ENCODE measurements at places on chromosomes 2 and 18.

DNA sequence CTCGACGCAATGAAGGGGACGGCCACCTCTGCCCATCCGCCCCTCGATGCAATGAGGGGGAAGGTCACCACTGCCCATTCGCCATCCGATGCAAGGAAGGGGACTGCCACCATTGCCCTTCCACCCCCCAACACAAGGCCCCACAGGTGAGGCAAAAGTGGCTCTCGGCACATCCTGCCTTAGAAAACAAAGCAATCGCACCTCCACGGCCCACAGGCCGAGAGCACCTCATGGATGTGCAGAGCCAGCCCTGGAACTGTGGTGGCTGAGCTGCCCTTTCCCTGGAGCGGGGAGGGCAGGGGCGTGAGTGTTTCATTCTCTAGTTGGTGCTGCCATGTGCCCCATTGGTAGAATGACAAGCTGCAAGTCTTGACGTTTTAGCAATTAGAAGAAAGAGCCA, 320.6 kb upstream of the SALL3 start:
- DNase-seq: no peak

DNA sequence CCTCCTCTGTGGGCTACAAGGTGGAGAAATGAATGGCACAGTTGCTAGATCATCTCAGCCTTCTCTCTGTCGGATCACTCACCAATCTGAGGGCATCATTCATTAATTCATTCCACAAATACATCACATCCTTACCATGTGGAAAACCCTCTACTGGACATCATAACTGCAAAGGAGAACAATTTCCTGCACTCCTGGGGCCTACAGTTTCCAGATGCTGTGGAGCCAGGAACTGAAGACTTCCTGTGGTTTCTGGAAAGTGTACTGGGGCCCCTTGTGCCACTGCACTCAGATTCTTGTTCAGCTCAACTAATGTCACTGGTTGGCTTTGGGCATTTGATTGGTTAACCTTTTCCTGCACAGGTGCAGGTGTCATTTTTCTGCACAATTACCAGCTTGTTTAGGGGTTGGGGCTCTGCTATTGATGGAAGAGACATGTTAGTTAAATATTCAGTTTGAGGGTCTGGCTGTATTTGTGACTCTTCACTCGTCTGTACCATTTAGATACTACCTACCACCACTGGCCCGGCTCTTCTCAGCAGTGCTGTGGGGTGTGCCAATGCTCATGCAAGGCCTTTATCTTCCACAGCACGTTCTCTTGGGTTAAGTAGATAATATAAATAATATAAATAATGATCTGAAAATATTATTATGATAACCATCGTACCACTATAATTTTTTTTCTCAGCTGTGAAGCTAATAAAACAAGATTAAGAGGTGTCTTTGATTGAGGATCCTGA, 427.3 kb downstream of the TSN start:
- DNase-seq: no peak

DNA sequence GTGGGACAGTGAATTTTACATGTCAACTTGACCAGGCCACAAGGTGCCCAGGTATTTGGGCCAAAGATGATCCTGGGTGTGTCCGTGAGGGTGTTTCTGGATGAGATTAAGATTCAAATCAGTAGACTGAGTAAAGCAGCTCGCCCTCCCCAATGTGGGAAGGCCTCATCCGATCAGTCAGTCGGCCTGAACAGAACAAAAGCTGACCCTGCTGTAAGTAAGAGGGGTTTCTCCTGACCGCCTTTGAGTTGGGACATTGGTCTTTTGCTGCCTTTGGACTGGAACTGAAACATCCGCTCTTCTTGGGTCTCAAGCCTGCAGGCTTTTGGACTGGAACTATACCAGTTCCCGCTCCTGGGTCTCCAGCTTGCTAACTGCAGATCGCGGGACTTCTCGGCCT, 233.3 kb downstream of the KLHL29 start:
- no peak for DNase-seq

DNA sequence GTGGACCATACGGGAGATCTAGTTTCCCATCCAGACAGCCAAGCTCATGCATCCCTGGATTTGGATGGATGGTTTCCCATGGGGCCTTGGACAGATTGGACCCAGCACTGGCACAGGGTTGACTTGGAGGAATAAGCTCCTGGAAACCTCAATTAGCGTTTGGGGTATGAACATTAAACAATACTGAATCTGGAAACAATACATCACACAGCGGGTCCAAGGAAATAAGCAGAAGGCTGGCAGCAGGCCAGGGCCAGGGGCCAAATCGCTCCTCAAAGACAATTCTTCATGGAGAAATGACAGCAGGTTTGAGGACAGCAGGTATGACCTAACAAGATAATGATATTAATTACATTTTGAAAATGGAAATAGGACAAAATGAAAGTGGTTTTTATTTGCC, 540.6 kb downstream of the RIT2 start:
- DNase-seq: no peak

GRCh38 chr2:173359231-173359630, 4.6 kb downstream of the CDCA7 start:
- peak; percentile 30 for DNase-seq

DNA sequence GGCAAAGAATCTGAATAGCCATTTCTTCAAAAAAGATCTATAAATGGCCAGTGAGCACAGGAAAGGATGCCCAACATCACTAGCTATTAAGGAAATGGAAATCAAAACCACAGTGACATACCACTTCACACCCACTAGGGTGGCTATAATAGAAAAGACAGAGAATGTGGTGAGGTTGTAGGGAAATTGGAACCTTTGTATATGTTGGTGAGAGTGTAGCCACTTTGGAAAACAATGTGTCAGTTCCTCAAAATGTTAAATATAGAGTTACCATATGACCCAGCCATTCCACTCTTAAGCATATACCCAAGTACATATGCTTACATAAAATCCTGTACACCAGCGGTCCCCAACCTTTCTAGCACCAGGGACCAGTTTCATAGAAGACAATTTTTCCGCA, 152.8 kb downstream of the SMAD2 start:
- DNase-seq: no peak

DNA sequence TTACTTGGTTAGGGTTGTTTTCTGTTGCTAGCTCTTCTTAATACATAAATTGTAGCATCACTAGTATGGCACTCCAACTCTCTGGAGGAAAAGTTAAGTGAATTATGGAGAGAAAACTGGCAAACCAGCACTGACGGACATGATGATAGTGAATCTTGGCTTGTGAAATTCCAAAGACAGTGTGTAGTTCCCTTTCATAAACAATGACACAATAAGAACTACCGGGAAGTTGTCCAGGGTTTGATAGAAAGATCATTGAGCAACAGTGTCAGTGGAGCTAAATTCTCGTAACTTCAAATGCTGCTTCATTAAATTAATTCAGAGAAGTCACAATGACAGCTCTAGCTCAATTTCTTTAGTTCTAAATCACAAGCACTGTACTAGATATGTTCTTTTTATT, 66.5 kb downstream of the RIT2 start:
- no peak for DNase-seq

DNA sequence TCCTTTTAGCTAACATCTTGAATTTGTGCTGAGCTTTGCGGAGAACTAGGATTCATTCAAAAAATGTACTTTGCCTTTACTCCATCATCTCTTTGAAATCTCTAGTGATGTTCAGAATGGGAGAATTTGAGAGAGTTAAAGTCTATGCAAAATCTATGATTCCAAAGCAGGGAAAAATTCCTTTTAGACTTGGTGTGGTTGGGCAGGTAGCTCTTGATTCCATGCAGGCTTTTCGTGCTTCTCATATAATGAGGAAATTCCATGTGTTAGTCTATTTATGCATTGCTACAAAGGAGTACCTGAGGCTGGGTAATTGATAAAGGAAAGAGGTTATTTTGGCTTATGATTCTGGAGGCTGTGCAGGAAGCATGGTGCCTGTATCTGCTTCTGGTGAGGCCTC, 258.9 kb upstream of the EPHA4 start:
- no peak for DNase-seq

- no peak for DNase-seq
Measured at GRCh38 chr2:107817378-107817777, 9.3 kb upstream of the RGPD4 start.

- DNase-seq: no peak
Measured at GRCh38 chr2:173051463-173052215, 24.0 kb upstream of the MAP3K20 start.

DNA sequence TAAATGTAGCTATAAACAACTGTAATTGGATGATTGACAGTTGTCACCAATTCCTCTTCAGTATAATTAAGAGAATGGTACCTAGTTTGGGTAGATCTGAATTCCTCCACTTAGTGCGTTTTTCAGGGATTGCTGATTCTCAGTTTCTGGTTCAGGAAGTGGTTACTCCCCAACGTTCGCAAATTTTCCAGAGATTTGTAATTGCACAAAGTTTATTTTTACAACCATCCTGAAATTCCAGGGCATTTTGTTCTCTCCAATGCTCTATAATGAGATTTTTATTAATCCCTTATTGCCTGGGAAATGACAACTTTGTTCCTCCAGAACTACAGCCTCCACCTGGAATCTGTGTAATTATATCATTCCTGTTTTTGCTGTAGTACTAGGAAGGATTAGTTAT, 710.6 kb upstream of the ZEB2 start:
- DNase-seq: no peak

DNA sequence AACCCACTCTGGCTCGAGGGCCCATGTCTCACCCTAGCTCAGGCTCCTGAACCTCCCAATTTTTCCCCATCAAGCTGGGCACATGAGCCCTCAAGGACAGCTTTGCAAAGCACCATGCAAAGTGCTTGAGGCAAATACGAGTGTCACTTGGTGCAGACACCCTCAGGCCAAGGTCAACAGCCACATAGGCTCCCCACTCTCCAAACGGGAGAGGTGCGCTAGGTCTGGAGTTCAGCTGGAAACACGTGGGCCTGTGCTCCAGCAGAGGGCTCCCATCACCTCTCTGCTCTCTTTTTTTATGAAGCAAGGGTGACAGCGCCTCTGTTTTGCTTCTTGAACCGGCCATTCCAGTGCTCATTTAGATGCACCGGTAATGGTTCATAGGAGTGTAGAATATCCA, 11.9 kb upstream of the ARHGAP25 start:
- no peak for DNase-seq

GRCh38 chr2:240894006-240894405, 1.9 kb downstream of the MAB21L4 start:
- no peak for DNase-seq

DNA sequence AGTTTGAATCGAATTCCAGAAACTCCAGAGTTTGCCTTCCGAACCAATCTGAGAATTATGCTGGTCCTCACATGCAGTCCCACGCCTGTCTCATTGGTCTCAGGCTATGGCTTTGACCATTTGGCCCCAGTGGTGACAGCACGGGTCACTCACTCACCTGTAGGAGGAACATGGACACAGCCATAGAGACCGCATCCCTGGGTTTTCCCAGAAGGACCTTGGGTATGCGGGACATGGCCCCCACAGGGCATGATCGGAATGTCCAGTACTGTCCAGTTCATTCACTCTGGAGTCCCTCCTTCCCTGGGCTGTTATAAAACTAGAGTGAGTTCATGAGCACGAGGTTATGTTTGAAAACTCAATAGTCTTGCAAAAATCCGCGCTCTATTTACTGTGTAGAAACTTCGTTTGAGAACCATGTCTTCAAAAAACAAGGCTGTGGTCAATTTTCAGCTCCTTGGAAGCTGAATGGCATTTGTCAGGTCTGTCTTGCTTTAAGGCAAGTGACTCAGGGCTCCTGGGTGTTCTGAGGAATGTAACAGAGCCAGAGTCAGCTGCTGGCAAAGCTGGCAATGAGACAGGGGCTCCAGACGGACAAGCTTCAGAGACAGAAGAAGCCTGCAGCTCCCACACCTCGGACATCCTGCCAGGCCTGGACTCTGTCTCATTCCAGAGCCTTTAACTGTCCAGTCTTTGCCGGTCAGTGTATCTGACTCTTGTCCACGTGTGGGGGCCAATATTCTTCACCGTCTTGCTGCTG, 86.7 kb upstream of the TMEM18 start:
- no peak for DNase-seq

DNA sequence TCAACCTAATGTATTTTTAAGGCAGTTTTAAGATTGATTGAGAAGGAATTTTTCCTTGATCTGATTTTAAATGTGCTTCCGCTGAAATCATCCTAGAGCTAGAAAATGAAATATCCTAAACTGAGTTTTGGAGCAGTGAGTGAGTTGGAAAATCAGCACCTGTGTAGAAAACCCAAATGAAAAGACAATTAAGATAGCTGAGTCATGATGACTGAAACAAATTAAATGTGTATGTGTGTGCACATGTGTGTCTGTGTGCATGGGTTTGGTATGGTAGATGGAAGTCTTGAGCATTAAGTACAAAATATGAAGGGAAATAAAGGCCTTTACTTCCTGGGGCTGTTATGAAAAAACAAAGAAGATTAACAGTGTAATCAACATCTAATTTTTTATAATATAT, 394.6 kb upstream of the MAP2 start:
- DNase-seq: no peak

GRCh38 chr2:16303273-16303577, 362.4 kb downstream of the CYRIA start:
- no peak for DNase-seq

DNA sequence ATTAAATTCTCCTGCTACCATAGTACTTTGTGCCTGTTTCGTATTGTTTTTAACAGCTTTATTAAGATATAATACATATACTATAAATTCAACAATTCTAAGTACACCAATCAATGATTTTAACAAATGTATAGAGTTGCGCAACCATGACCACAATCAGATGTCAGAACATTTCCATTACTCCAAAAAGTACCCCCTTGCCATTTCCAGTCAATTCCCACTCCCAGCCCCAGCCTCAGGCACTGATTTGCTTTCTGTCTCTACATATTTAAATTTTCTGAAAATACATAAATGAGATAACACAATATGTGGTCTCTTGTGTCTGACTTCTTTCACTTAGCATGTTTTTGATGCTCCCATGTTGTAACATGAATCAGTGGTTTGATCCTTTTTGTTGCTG, 193.9 kb downstream of the FIGN start:
- no peak for DNase-seq

DNA sequence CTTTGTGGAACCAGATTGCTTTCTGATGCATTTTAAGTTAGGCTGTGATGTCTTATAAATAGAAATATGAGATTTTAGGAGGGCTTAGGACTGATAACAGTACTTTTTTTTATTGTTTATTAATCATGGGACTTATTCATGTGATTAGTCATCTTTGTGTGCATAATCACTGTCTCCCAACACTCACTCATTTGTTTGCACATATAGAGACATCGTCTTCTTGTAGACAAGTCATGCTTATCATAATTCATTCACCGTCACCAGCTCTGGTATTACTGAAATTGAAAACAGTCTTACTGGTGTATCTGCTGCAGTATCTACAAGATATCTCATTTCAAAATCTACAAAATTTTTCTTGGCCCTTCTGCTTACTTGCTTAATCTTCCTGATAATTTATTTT, 45.8 kb downstream of the WDR7 start:
- no peak for DNase-seq

Measured in GM12892 (cell line).